Nucleus accumbens (tissue), 56 donors: ENCODE measurements at places on chromosomes 12 and 14.

GRCh38 chr12:78191611-78192010, 360.9 kb downstream of the NAV3 start:
- no peak for DNase-seq

DNA sequence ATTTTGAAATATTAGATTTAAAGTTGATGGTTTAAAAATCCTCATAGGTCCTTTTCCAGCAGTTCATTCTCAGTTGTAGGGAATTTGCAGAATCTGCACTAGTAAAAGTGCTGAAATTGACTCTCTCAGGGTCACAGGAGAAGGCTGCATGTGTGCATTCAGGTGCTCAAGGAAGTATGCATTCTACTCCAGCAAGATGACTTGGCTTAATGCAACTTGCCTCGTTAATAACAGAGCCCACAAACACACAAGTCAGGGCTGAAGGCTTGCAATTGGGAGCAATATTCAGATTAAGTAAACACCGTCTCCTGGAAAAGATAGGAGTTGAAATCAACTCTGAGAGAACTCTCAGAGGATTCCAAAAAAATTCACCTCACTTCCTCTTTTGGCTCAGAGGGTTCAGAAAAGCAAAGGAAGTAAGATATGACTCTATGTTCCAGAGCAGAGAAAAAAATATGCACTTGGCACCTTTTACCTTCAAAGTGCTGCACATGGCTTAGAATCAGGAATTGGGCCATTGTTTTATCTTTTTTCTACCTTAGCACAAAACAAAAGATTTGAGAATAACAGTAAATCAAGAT, 406.3 kb upstream of the DCN start:
- DNase-seq, result no peak

GRCh38 chr12:61251076-61251475, 1009.1 kb upstream of the USP15 start:
- no peak for DNase-seq

GRCh38 chr14:104864267-104865080, 594 bp upstream of the CEP170B start:
- DNase-seq, result no peak

DNA sequence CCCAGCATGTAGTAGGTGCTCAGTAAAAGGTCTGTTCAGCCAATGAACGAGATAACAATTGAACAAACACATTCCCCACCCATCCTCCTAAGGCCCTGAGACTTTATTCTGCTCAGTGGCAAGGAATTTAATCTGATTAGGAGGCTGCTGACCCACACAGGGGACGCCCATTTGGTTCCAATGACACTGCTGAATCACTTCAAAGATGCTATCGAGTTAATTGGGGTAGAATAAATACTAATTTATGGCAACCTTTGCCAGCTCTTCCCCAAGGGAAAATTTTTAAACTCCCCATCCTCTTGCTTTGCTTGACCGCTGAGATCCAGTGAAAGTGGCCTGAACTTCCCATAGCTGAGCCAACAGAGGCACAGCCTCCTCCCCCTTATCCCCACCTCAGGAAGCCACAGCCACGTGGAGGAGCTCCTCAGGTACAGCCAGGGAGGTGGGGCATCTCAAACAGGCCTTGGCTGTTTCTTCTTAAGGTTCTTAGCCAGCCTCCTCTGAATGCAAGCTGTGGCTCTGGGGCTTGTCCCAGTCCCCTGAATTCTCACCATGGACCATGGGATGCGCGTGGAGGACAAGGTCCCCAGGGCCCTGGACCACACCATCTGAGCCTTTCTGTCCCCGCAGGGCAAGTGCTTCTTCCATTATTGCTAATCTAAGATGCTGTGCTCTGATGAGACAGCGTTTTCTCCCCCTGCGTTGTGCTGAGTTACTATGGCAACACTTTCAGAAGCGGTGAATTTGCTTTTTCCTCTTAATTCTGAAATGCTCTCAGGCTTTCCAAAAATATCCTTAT, 26.7 kb downstream of the C14orf132 start:
- DNase-seq, result no peak

GRCh38 chr14:35458442-35458841, 53.9 kb upstream of the NFKBIA start:
- no peak for DNase-seq

DNA sequence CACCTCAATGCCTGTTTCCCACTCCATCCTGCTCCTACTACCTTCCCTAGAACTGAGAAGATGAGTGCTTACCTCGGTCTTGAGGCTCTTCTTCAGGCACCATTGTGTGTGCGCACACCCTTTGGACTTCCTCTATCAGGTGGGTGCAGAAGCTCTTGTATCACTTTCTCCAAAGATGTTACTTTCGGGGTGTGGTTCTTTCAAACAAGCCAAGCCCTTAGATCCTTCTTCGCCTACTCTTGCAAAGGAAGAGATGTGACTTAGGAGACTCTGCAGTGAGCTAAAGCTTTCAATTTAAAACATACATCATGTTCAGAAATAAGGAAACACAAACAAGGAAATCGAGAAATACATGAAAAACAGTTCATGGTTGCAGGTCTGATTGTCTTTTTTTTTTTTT, at the start of gene CLEC4C:
TSS of gene CLEC4C (minus strand) at position 130 of the 400 bp plus-strand sequence. CDS start at position 103, 27 bp downstream.
- no peak for DNase-seq
